ENCODE measurements at places on chromosomes 16 and 17.

DNA sequence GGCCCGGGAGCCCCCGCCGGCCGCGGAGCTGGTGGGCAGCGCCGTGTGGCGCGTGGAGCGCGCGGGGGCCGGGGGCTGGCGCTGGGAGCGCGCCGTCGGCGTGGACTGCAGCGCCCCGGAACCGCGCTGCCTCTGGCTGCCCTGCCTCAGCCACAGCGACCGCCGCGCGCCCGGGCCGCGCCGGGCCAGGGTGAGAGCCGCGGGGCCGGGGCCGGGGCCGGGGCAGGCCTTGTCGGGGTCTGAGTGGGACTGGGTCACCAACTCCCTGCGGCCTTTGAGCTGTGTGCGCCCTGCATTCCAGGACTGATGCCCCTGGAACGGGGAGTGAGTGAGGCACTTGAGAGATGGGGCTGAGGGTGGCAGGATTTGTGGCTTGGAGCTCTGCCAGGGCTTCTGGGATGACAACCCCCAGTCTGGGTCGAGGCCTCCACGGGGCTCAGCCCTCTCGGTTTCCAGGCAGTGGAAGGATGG, 25.7 kb downstream of the ARHGAP23 start:
- DNase-seq: no peak

GRCh38 chr17:13594310-13594709, 7.4 kb downstream of the HS3ST3A1 start:
- no peak for DNase-seq

- peak; percentile 77 for DNase-seq
Measured at GRCh38 chr17:62751060-62751691, 56.9 kb downstream of the MARCHF10 start.

DNA sequence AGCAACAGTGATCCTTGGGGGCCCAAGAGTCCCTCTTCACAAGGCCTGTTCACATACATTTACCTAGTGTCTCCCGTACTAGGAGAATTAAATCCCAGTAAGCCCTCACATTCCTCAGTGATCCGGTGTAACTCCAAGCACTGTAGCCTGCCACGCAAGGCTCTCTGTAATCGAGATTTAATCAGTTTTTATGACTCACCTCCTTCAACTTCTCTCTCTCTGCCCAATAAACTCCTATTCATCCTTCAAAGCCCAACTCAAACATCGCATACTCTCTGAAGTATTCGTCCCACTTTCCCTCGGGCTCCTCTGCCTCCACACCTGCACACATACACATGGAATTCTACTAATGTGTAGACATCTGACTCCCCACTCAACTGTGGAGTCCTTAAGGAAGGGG, 141.8 kb downstream of the CMIP start:
- DNase-seq: peak; percentile 96

DNA sequence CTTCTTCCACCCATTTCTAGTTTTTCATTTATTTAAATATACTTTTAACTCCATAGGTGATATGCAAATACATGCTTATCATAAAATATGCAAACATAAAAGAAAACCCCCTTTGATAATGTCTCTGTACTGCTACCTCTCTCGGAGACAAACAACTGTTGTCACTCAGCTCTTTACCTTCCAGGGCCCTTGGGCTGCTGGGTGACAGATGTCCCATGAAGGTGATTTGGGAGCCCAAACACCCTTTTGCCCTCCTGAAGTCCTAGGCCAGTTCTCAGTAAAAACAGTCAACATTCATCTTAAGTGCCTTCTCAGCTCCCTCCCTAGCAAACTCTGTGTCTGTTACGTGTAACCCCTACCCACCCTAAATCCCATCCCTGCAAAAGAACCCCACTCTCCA, 37.5 kb downstream of the CHD9 start:
- DNase-seq: no peak

- DNase-seq: no peak
Measured at GRCh38 chr16:5590416-5590815, 492.8 kb upstream of the EEF2KMT start.

GRCh38 chr17:44343510-44344209, 1.4 kb upstream of the GRN start:
- DNase-seq: no peak

GRCh38 chr17:60563743-60564142, 36.2 kb upstream of the PPM1D start:
- DNase-seq: no peak

DNA sequence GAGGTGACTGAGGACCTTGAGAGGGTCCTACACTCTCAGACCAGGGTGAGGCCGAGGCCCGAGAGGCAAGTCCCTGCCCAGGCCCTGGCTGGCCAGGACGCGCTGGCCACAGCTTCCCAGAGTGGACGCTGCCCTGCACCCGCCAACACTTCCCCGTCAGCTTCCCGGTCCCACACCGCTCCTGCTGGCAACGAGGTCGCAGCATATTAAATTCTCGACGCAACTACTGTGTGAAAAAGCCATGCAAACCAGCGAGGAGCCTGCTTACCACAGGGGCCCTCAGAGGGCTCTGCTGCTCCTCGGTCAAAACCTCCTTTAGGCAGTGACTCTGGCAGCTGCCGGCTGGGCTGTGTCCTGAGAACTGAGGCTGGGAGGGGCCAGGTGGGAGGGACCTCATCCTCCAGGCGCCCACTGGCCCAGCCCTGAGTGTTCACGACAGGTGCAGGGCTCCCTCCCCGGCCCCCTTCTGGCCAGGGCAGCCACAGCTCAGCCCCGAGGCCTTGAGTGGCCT, 2.1 kb upstream of the TEX19 start:
- DNase-seq: peak; percentile 84

GRCh38 chr17:50588391-50589049, 28.0 kb downstream of the CACNA1G start:
- DNase-seq: peak; percentile 76

DNA sequence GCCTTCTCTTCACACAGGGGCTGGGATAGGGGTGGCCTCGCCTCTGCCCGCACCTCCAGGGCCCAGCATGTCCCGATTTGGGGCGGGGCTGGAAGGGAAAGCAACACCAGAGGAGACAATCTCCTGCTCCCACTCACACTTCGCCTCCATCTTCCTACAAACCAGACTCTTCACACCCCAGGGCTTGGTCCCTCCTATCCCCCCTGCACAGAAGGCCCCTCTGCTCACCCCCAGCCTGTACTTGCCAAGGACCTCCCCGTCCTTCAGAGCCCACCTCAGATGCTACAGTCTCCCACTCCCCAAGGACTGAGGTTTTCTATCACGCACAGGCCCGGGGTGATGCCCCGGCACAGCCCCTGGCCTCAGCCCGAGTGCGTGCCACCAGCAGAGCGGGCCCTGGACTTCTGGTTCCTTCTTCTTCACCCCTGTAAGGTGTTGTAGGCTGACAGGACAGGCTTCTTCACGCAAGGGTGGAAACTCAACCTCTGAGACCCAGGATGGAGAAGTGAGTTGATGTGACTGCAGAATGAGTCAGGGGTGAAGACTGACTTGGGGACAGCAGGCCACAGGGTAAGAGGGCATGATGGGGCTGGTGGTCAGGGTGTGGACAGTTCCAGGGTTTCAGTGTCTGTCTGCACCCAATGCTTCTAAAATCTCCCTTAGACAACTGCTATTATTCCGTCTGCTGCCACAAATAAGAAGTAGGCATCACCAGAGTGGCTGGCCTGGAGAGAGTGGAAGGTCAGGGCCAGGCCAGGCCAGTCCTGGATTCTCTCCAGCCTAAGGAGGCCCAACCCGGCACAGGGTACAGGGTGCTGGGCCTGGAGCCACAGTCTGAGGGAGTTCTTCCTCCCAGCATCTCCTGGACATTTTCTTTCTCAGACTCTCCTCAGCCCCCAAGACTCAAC, 2.5 kb downstream of the ITGAE start:
- DNase-seq: no peak

GRCh38 chr16:5108505-5109158, 11.0 kb upstream of the EEF2KMT start:
- no peak for DNase-seq

GRCh38 chr17:61856035-61856434, 7.3 kb downstream of the BRIP1 start:
- no peak for DNase-seq

DNA sequence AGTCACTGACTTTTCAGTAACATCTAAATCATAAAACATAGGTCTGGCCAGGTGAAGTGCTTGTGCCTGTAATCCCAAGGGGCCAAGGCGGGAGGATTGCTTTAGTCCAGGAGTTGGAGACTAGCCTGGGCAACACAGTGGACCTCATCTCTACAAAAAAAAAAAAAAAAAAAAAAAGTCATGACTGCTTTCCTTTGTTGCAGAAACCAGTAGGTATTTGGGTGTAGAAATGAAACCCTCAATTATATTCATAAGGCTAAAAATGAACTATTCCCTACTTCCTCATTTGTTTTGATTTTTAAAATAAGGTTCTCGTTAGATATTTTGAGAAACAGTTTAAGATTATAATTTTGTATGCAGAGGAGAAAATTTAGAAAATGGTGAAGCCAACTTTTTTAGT, 26.0 kb downstream of the PITPNC1 start:
- no peak for DNase-seq

DNA sequence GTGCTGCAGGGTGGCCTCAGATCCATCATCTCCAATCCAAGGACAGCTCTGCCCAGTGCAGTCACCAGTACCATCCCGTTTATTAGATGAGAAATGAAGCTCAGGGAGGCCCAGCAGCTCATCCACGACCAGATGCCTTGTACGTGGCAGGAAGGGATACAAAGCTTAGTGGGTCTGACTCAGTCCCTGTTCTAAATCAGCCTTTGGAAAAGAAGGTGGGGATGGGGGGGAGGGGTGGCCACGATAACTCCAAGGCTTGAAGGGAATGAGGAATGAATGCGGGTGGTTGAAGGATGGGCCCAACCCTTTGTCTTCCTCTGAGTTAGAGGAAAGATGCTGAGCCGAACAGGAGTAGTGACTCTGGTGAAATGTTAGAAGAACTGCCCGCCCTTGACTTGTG, 25.8 kb downstream of the LLGL2 start:
- DNase-seq: peak; percentile 84

DNA sequence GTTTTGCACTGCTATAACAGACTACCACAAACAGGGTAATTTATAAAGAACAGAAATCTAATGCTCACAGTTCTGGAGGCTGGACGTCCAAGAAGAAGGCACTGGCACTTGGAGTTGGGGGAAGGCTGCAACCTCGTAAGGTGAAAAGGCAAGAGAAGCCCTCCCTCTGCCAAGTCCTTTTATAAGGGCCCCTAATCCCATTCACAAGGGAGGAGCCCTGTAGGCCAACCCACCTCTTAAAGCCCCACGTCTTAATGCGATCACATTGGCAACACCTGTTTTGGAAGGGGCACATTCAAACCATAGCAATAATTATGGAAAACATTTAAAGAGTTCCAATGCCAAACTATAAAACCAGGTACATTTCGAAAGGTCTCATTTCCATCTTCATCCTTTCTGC, 5.2 kb downstream of the PKD1L3 start:
- DNase-seq: no peak

- peak; percentile 86 for DNase-seq
Measured at GRCh38 chr16:2147981-2148671, at the start of gene RAB26. RAB26 (plus strand) TSS chr16:2148625; CDS start chr16:2148784, 159 bp downstream.

- DNase-seq: no peak
Measured at GRCh38 chr16:1561266-1561665, 27.8 kb downstream of the TMEM204 start.

DNA sequence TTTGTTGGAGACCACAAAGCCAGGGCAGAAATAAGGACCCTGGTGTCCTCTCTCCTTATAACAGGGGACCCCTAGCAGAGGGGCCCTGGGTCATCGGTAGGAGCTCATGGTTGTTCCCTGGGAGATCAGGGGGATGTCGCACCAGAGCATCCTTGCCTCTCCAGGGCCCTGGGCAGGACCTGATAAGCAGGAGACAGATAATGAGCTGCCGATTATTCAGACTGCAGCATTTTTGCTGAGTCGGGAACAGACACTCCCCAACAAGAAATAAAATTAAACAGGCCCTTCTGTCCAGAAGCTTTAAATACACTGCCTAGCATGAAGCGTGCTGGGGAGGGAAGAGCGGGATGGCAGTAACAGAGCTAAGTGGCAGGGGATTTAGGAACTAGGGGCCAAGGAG, 15.4 kb upstream of the GFAP start:
- DNase-seq: peak; percentile 18

GRCh38 chr16:31138621-31139578, 3.4 kb upstream of the PRSS8 start:
- DNase-seq: peak; percentile 92

DNA sequence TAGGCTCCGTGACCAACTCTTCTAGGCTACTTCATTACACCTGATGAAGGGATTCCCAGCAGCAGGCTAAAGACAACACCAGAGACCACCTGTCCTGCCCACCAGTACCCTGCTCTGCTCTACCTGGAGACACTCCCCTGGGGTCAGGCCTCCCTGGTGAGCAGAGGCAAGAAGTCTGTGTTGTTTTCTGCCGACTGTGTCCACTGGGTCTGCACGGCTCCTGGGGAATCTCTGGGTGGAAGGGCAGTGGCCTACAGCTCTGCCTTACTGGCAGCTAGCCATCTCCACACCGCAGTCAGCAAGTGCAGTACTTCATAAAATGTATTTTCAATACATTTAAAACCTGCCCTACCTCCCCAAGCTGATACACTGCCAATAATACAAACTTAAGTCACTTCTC, 6.8 kb downstream of the RSL1D1 start:
- DNase-seq: no peak

Data from islet precursor cell (in vitro differentiated cells).